RPMI8226 (cell line): ENCODE measurements at places on chromosomes 2 and 18.
A peak's percentile ranks its signal among the peaks of the same experiment; 100 is the strongest.

DNA sequence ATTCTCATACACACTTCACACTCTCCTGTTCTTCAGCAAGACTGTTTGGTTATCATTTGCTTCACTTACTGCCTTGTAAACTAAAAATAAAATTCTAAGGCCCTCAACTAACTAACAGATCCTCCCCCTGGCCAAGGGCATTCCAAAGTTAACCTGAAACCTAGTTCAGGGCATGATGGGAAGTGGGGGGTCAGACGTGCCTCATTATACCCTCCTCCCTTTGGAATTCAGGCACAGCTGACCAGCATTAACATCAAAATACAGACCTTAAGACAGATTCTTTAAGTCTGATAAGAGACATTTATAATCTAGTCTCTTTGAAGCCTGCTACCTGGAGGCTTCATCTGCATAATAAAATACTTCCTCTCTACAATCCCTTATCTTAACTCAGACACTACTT is 221.0 kb downstream of the NOL4 start:
- DNase-seq, result no peak

DNA sequence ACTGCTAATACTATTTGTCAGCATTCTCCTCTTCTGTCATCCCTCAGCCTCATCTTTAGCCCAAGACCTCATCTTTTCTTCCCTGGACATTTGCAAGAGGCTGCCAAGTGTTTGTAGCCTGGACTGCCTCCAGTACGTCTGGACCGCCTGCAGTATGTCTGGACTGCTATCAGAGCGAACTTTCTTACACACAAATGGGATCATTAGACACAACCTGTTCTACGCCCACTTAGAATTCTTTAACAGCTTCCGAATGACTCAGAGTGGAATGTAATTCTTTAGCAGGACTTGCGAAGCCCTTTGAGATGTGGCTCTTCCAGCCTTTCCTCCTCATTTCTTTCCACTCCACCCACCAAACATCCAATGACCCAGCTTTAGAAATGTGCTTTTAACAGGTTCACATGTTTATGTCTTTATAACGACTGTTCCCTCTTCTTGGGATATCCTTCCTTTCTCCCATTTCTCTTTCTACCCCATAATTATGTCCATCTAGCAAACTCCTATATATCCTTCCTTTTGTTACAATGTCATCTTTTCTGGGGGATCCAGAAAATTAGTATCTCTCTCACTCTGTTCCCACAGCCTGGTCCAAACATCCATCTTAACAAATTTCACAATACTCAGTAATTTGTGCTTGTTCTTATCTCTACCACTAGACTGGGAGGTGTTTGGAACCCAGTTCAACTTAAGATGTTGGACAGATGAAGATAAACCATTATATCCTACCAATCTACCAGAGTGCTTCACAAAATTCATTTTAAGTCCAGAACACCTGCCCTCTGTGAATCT is 171.3 kb upstream of the PGAP1 start:
- no peak for DNase-seq

DNA sequence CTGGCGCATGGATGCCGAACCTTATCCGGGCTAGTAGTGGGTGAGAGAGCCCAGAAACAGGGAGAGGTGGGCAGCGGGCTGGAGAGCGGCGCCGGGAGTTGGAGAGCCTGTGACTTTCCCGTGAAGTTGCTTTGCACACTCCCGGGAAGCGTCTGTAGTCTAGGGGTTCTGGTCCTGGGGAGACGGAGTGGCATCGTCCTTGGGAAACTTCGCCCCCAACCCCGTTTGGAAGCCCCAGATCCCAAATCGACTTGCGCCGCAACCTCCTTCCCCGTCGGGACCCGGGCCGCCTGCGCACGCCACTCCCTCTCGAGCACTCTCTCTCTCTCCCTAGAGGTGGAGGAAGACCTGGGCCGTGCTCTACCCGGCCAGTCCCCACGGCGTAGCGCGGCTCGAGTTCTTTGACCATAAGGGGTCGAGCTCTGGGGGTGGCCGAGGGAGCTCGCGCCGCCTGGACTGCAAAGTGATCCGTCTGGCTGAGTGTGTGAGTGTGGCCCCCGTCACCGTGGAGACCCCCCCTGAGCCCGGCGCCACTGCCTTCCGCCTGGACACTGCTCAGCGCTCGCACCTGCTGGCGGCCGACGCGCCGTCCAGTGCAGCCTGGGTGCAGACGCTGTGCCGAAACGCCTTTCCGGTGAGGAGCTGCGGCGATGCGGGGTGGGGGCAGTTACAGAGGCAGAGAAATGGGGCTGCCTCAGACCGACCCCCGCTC is 456 bp downstream of the DOK1 start:
- DNase-seq, result peak; percentile 60

- no peak for DNase-seq
These were observed 175.8 kb upstream of the HNRNPA3 start for GRCh38 chr2:177036747-177037146.

GRCh38 chr2:234467289-234467688 is 29.6 kb downstream of the ARL4C start:
- no peak for DNase-seq

DNA sequence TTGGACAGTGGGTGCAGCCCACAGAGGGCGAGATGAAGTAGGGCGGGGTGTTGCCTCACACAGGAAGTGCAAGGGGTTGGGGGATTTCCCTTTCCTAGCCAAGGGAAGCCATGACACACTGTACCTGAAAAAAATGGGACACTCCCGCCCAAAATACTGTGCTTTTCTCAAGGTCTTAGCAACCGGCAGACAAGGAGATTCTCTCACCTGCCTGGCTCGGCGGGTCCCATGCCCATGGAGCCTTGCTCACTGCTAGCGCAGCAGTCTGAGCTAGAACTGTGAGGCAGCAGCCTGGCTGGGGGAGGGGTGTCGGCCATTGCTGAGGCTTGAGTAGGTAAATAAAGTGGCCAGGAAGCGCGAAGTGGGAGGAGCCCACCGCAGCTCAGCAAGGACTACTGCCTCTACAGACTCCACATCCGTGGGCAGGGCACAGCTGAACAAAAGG is 244.7 kb downstream of the NBAS start:
- no peak for DNase-seq

DNA sequence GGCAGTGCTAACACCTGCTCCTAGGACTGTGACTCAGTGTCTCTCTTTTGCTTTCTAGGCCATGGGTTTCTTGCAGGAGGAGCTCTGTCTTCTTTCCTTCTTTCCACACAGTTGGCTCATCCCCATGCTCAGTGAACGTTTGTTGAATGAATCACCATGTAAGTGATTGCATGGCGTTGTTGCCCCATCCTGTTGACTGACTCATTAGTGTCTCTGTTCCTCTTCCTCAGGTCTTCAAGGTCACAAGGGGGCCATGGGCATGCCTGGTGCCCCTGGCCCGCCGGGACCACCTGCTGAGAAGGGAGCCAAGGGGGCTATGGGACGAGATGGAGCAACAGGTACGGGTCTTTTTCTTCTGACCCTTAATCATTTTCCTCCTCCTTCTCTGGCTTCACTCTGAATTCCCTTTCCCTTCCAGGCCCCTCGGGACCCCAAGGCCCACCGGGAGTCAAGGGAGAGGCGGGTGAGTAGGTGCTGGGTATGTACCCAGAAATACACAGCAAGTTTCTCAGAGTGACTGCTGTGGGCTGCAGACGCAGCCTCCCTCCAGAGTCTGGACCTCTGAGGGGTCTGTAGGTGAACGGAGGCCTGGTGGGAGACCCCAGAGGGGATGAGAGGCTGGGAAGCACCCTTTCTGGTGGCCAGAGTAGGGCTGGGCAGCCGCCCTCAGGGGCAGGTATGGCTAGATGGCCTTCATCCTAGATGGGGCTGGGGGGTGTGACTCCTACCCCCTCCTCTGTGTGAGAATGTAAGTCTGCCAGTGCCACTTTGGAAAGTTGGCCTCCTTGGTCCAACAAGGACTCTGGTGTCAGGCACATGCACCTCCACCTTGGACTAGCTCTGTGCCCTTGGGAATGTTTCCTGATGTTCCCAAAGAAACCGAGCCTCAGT is 32.4 kb downstream of the MARCO start:
- DNase-seq, result no peak

DNA sequence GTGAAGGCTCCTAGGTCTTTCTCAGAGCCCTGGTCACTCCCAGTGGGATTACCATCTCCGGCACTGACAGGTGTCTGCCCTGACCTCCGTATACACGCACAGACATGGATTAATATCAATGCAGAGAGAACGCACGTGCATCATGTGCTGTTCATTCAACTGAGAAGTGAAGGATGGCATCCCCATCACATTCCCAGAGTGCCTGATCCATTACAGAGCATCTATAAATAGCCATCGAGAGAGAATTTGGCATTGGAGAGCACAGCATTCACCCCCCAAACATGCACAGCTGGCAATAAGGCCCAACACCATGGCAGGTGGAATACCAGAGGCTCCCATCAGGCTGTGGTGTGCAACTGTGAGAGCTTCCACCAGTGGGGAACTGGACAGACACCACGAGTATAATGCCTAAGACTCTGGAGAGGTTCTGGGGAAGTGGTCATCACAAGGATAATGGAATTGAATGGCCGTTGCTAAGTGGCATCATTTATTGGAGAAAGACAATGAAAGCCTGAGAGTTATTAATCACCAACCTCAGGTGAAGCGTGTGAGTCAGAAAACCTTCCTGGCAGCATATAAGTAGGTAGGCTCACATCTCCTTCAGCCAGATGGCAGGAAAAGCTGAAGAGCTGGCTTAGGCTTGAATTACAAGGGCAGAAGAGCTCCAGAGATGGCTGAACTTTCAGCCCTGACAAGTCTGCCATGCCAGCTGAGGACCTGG is 244.5 kb upstream of the ID2 start:
- DNase-seq, result no peak

GRCh38 chr2:49553658-49554057 is 399.3 kb upstream of the FSHR start:
- DNase-seq, result no peak

DNA sequence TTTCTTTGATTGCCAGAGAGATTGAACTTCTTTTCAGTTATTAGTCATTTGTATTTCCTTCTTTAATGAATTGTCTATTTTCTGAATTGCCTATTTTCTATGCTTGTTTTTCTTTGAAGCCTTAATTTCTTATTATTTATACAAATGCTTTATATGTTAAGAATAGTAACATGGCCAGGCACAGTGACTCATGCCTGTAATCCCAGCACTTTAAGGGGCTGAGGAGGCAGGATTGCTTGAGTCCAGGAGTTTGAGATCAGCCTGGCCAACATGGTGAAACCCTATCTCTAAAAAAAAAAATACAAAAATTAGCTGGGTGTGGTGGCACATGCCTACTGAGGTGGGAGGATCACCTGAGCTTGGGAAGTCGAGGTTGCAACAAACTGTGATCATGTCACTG is 4.7 kb upstream of the RAB11FIP5 start:
- DNase-seq, result no peak

DNA sequence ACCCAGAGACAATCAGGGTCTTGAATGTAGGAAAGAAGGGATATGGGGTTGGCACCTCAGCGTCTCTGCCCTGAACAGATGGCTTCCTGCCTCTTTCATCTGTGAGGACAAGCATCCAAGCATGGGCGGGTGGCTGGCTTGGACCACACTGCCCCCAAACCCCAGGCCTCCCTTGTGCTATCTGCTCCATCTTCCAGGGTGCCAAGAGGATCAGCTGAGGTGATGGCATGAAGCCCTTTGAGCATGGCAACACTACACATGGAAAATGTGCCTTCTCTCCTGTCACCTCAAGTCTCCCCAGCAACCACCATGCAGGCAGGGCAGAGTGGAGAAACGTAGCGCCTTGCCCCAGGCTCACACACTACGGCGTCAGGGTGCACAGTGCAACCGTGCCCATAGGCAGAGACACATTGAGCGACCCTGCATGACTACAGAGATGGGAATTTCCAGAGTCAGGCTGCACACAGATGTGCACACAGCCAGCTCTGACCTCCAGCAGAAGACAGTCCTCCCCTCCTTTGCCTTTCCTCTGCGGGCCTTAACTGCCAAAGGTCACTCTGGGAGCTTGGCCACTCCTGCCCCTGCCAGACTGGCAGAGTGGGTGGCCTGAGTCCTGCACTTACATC is 1.5 kb downstream of the KCNIP3 start:
- no peak for DNase-seq

- DNase-seq, result no peak
These were observed 73.1 kb downstream of the INPP5D start for GRCh38 chr2:233133239-233133638.

DNA sequence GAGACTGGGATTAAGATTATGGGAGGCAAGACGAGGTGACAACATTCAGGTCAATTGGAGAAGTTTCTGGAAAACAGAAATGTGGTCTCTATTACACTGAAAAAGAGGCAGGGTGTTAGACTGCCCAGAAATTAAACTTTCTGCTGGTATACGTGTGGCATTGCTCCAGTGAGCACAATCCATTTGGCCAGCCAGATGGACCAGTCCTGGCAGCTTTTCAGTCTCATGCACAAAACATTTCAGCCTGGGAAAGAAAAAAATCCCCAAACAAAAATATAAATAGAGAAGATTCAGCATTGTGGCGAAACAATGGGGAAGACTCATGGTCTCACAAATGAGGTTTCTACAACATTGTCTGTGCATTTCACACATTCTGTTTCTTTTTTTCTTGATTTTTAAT is 113.9 kb downstream of the HNMT start:
- DNase-seq, result no peak

GRCh38 chr2:211367711-211368110 is 811.3 kb downstream of the CPS1 start:
- DNase-seq, result no peak

GRCh38 chr2:27545348-27546141 is 37.3 kb upstream of the ZNF512 start:
- DNase-seq, result no peak

DNA sequence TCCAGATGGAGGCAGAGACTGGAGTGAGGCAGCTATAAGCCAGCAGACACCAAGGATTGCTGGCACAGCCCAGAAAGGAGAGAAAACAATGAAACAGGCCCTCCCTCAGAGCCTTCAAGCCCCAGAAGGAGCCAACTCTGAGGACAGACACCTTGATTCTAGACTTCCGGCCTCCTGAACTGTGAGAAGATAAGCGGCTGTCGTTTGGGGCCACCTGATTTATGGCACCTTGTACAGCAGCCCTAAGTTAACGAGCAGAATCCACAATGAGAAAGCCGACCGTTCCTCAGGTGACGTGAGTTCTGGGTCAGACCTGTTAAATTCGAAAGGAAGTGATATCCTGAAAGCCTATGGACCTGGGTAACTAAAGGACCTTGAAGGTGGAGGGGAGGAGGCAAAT is 7.3 kb upstream of the CNDP2 start:
- no peak for DNase-seq

DNA sequence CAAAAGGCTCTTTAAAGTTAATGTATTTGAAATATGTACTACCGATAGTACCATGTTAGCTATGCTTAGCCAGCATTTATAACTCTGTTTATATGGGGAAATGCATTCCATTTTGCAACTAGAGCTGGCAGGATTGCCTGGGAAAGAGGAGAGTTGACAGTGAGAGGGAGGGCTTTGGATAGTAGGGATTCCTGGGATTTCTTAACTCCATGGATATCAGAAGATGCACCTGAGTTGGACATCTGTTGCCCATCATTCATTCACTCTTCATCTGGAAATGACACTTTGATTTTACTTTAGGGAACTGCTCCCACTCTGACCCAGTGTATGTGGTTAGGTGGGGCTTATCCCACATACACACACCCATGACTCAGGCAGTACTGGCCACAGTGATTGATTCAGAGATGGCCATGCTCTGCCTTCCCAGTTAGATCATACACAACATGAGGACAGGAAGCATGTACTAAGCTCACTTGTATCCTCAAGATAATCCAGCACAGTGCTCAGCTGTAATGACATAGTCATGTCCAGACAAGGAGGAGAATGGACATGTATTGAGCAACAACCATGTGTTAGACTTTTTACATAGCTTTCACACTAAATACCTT is 248.8 kb downstream of the MREG start:
- DNase-seq, result no peak
